Stimulated activated CD4-positive, alpha-beta T cell treated with anti-CD3 and anti-CD28 coated beads, Interleukin-2, amount 100 ng/mL, for 24 hours (primary cell): ENCODE measurements at places on chromosomes 1 and 21.

DNA sequence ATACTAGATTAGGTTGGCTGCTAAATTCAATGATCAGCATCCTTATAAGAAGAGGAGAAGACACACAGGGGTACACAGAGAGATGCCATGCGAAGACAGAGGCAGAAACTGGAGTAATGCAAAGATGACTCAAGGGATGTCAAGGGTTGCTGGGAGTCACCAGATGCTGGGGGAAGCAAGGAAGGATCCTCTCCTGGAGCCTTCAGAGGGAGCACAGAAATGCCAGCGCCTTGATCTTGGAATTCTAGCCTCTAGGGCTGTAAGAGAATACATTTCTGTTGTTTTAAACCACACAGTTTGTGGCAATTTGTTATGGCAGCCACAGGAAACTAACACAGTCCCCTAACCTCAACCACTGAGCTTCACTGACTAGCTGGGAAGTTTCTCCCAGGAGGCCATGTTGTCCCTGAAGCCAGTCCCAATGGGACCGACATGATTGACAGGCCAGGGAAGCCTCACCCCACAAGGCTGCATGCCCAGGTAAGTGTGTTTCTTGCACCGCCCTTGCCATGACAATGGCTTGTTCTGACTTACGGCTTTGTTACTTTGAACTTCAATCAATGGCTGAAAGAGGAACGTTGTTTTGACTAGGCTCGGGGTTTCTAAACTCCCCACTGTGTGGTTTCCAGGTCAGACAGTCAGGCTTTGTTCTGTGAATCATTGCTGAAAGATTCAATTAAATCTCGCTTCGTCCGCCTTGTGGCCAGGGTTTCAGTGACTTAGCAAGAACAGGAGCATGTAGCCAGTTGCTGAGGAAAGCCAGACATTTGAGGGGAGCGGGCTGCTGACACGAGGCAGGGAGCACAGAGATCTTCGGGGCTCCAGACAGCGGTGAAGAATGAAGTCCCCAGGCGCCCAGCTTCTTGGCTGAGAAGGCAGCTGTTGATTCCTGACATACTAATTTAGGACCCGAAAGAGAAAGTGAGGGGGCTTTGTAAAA, 62.3 kb downstream of the RUNX1 start:
- DNase-seq: peak; percentile 77

- no peak for DNase-seq
Observed at GRCh38 chr1:184494929-184495328, 108.1 kb downstream of the C1orf21 start.

- DNase-seq: peak; percentile 31
Observed at GRCh38 chr1:223364685-223365382, 858 bp upstream of the SUSD4 start.

GRCh38 chr1:204206121-204206520, 7.7 kb downstream of the GOLT1A start:
- DNase-seq: no peak

- DNase-seq: peak; percentile 74
Observed at GRCh38 chr1:209652873-209653401, 712 bp upstream of the LAMB3 start.

DNA sequence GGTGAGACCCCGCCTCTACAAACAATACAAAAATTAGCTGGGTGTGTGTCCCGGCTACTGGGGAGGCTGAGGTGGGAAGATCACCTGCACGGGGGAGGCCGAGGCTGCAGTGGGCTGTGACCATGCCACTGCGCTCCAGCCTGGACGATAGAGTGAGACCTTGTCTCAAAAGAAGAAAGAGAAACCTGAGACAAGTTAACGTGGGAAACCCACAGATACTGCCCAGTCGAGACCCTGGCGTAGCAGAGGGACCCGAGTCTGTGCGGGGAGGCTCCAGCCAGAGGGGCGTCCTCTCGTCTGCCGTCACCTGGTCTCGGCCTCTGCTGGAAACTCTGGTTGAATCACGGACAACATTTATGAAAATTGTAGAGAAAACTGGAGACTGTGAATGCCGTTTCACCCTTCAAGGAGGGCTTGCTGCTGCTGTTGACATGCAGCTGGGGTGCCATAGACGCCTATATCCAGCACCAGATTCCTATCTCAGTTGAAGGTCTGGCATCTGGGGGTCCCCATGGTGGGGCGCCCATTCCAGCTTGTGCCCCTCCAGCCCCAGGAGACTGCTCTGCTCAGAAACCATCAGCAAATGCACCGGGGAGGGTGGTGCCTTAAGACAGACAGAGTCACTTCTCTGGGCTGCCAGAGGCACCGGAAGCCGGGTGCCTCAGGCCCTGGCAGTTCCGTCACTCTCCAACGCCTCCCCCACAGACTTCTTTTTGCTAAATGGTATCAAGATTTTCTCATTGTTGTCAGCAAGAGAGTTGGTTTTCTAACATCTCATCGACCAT, 13.6 kb upstream of the CDK11B start:
- no peak for DNase-seq
